ENCODE measurements at places on chromosomes 1 and 21.

DNA sequence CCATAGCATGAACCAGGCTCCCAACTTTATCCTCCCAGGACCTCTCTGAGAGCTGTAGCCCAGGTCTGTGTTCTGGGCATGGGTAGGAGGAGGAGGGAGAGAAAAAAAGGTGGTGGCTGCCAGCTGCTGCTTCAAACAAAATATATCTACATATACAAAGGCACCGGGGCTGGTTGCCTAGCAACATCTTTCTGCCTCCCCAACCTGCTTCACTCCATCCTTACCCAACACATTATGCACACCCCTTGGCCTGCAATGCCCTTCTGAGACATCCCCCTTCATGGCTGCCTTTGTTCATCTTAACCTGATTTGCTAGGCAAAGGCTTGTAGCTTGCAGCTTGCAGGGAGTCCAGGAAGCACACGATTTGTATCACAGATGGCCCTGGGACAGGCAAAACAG is 27.2 kb upstream of the ATP1A1 start:
- no peak for DNase-seq

GRCh38 chr1:3889936-3890335 is 10.1 kb downstream of the C1orf174 start:
- DNase-seq, result peak; percentile 45

GRCh38 chr21:45293726-45294401 is 6.2 kb upstream of the POFUT2 start:
- peak; percentile 47 for DNase-seq

DNA sequence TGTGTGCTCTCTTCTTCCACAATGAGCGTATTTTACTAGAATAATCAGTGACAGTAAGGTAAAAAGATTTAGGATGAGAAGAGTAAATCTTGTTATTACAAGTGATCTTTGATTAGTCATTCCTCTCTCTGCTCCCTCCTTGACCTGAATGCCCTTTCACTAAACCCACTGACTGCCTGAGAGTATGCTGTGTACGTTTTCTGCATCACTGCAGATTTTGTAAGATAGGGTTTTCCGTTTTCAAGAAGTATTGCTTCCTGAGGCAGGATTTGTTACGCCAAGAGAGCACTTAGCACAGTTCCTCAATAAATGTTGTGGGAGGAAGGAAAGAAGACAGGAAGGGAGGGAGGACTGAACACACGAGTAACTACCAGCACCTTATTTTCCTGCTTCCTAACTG is 7.7 kb upstream of the LAMB3 start:
- DNase-seq, result no peak

DNA sequence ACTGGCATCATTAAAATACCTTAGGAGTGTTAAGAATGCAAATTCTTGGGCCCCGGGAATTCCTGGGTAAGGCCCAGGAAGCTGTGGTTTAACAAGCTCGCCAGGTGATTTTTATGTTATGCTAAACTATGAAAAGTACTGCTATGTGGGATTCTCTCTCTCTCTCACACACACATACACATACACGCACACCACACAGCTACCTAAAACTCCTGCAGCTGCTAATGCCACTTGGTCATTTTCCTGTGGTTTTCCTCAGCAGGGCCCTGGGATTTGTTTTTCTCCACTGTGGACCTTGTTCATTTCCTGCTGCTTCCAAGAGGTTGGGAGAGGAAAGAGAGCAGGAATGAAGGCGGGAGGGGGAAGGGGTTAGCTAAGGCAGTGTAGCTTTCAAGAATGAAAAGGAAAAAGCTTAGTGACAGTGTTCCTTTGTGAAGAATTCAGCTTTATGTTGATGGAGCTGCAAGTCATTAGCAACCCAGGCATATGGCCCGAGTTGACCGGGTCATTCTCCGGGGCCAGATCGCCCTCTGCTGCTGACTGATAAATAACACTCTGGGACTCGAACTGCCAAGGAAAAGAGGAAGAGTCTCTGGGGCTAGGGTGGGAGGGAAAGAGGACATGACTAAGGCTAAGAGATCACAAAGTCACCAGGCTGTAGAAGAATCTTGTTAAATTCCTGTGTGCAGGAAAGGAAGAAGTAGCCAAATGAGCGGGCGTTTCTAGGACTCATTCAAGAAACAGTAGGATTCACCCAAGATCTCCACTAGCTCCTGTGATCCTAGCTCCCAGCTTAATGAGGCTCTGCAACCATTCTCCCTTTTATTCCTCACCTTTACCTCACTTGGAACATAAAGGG is 30.5 kb upstream of the LRIG2 start:
- DNase-seq, result peak; percentile 77

DNA sequence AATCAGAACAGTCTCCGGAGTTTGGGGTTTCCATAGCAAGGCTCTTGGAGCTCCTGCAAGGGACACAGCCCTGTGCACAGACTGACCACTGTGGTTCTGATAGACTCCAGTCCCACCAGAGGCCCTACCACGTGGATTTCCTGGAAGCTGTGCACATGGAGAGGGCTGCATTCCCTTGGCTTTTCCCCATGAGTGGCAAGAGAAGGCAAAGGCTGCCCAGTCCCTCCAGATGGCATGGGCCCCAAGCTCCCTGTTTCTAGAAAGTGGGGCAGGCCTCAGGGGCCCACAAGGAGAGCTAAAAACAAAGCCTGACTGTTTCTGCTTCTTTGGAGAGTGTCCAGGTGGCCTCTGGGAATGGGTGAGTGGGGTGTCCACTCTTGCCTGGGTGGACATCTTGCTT is 87.5 kb downstream of the DDX20 start:
- DNase-seq, result no peak

- DNase-seq, result no peak
Observed at GRCh38 chr21:33022489-33022827, 3.3 kb upstream of the OLIG2 start.
